Stimulated activated naive CD8-positive, alpha-beta T cell treated with anti-CD3 and anti-CD28 coated beads, Interleukin-15, amount 100 ng/mL, for 72 hours (primary cell): ENCODE measurements at places on chromosomes 3 and 15.

- no peak for DNase-seq
Measured at GRCh38 chr15:51322621-51323296, 15.6 kb downstream of the CYP19A1 start.

DNA sequence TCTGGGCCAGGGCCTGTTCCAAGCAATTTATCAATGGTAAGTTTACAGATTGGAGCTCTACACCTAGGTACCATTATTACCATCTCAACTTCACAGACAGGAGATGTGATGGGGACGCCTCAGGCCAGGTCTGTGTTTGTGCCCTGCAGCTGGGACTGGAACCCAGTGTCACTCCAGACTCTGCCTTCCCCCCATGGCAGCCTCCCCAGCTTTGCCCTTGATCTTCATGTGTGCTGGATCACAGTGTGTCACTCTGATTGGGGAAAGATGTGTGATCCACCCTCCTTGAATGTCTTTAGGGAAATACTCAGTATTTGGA, 59.6 kb downstream of the MGLL start:
- DNase-seq = no peak

- DNase-seq = no peak
Measured at GRCh38 chr15:27804569-27805260, 294.4 kb downstream of the OCA2 start.

DNA sequence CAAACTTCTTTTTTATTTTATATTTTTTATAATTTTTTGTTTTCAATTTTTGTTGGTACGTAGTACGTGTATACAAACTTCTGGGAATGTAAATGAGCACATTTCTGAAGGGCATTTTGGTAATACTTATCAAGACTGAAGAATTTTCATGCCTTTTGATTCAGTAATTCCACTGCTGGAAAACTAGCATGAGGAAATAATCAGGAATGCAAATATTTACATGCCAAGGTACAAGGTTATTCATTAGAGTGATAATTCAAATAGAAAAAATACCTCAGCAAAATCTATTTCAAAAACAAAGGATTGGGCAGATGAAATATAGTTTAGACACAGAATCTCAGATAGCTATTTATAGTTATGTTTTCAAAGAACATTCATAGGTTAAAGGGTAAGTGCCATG, 128.7 kb downstream of the DMXL2 start:
- no peak for DNase-seq

- DNase-seq = peak; percentile 72
Measured at GRCh38 chr15:82298520-82298919, 35.9 kb downstream of the SAXO2 start.

DNA sequence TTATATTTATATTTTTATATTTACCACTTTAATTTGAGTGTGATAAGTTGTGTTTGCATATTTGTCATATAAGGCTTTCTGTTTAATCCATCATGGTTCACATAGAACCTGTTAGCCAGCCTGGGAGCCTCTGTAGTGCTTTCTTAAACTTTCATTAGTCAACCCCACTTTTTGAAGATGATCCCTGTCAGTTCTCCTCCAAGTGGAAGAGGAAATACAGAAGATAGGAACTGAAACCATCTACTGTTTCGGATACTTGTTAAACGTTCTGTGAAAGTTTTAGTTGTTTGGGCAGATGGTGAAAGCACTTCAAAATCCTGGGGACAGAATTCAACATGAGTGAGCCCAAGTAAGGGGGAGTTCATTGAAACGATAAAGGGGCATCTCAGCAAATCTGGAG, 4.6 kb upstream of the SAMMSON start:
- DNase-seq = no peak

DNA sequence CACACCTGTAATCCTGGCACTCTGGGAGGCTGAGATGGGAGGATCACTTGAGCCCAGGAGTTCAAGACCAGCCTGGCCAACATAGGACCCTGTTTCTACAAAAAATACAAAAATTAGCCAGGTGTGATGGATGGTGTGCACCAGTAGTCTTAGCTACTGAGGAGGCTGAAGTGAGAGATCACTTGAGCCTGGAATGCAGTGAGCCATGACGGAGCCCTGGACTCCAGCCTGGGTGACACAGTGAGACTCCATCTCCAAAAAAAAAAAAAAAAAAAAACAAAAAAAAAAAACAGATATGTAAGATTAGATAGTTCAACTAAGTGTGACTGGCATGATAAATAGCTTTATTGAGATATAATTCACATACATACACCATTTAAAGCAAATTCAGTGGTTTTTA, 9.7 kb downstream of the RBSN start:
- DNase-seq = no peak

- no peak for DNase-seq
Measured at GRCh38 chr15:64337761-64338160, 18.2 kb downstream of the CSNK1G1 start.

- no peak for DNase-seq
Measured at GRCh38 chr3:66479532-66479947, 21.3 kb downstream of the LRIG1 start.
